Activated naive CD4-positive, alpha-beta T cell treated with anti-CD3 and anti-CD28 coated beads, Interleukin-2, amount 50 U/mL, for 16 hours (primary cell): ENCODE measurements at places on chromosomes 3 and 15.
A peak's percentile ranks its signal among the peaks of the same experiment; 100 is the strongest.

DNA sequence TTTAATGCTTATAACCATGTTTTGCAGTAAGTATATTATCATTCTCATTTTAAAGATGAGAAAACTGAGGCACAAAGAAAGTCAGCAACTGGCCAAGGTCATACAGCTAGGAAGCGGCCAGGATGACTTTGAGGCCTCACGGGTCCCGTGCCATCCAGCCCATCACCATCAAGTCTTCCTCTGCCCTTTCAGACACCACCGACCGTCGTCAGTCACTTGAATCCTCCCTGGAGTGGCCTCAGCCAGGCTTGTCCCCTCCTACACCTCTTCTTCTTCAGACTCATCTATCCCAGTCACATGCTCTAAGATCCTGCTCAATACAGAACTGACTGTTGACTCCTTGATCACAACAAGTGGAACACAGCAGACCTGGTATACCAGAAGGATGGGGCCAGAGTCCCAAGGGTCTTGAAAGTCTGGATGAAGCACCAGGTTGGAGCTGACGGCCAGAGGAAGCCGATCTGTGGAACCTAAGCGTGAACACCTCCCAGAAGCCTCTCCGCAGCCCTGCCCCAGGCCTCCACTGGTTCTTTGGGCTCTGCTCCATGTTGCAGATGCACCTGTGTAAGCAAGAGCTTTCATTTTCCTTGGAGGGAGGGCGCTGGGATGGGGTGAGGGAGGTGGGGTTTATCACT lies 22.1 kb downstream of the ITGA11 start:
- DNase-seq = no peak

GRCh38 chr3:46463868-46464241 lies 850 bp downstream of the LTF start:
- no peak for DNase-seq

- DNase-seq = no peak
Observed at GRCh38 chr15:74845581-74845980, 2.6 kb upstream of the ULK3 start.

- DNase-seq = no peak
Observed at GRCh38 chr3:33119891-33120290, 6.1 kb downstream of the CRTAP start.

DNA sequence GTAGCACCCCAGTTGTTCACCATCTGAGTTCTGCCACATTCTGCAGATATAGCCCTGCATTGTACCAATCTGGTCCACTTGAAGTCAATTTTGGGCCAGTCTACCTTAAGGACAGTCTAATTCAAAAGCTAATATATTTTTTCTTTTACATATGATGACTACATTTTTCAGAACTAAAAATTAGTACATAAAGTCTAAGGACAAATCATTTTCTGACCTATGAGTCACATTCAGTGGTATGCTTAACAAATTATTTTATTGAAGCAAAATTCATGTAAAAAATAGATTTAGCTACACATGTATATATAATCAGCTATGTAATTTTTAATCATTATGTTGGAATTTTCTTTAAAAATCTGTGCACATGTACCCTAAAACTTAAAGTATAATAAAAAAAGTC lies 52.1 kb upstream of the IL12A start:
- DNase-seq = no peak

- DNase-seq = peak; percentile 67
Observed at GRCh38 chr3:108090049-108090700, 656 bp downstream of the CD47 start.

- DNase-seq = no peak
Observed at GRCh38 chr3:171981271-171981605, 58.1 kb upstream of the FNDC3B start.

DNA sequence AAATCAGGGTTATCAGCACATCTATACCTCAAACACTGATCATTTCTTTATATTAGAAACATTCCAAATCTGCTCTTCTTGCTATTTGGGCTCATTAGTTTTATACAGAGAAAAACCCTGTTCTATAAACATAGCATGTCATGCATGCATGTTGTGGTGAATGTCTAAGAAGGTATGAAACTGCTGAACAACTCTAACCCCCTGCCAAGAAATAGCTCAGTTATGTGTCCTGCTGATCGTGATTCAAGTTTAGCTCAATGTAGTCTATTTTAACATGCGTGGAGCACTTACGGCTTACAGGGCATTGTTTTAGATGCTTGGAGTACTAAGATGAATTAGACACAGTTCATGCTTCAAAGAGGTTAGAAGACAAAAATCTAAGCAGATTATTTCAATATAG lies 35.8 kb downstream of the MYH15 start:
- no peak for DNase-seq

GRCh38 chr3:62990704-62991413 lies 115.6 kb upstream of the CADPS start:
- no peak for DNase-seq

DNA sequence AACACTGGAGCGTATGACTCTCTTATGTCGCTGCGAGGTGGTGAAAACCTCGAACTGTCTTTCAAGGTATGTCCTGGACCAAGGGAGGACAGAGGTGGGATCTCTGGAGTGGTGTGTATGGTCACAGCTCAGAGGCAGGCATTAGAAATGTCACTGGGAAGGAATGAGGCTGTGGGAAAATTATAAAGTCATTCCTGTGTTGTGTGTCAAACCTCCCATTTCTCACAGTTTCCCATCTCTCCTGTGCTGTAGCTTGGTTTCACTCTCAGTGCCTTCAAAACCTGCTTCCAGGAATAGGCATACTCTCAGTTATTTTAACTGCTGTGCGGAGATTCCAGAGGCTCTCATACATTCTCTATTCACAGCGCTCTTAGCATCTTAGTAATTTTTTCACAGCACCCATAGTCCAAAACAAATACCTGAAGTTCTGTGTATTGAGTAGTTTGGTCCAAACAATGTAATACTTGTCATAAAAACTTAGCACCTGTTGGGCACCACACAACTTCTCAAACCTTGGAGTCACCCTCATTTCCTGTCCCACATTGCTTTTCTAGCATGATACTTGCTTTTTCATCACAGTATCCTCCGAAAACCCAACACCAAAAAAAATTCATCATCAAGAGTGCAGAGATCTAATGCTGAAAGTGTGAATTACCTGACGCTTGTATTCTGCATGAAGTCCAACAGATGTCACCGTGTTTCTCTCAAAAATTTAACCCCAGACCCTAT lies 36.9 kb downstream of the GALNT15 start:
- no peak for DNase-seq

DNA sequence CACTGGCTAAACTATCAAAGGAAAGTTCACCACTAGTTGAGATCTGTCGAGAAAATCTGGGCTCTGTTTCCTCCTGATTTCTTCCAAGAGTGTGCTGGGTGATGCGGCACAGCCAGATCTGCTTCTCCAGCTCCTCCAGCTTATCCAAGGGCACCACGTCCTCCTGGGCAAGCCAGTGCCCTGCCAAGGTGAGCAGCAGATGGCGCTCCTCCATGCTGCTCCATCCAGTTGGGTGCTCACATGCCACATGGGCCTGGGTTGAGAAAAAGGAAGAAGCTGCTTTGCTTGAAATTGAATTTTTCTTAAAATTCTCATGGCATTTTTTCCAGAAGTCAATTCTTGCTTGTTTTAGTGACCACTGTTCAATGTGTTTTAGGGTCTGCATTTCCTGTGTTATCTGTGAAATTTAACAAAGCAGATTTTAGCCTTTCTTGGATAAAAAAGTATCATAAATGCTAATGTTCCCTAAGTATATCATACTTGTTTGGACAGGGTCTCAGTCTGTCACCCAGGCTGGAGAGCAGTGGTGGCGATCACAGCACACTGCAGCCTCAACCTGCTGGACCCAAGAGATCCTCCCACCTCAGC lies 47.3 kb downstream of the EIF3J start:
- DNase-seq = peak; percentile 63

DNA sequence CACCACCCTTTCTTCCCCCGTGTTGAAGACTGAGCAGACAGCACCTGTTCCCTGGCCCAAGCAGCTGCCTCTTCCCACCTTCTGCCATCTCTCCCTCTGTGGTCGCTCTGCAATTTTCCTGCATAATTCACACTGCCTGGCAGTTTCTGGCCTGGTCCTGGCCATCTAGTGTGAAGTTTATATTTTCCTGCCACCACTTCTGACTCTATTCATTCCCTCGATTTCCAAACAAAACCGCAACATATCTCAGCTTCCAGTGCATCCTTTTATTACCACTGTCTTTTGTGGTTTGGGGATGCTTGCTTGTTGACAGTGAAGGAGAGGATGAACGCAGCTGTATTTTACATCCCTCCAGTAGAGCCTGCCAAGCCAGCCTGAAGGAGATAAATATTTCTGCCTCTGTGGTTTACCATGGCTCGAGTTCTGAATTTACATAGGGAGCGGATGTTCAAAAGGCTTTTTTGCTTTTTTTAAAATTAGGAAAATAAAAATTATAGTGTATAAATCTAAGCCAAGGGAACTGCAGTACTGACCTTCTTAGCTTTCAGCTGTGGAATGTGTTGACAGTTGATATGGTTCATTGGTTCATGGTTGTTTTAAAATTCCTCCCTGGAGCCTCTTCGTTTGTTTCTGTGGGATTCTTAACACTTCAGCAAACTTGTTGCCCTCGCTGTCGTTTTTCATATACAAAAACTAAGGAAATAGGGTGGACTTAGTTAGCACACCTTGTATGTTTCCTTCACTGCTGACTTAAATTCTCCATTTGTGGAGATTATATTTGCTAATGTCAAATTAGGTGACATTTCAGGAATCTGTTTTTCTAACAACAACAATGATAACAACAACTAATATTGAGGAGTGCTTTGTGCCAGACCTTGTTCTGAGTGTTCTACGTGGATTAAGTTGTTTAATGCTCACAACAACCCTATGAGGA lies 250.5 kb downstream of the ADAMTSL3 start:
- DNase-seq = no peak

GRCh38 chr3:4835616-4836043 lies 143.6 kb upstream of the BHLHE40 start:
- no peak for DNase-seq
